ENCODE measurements at places on chromosomes 4 and X.

DNA sequence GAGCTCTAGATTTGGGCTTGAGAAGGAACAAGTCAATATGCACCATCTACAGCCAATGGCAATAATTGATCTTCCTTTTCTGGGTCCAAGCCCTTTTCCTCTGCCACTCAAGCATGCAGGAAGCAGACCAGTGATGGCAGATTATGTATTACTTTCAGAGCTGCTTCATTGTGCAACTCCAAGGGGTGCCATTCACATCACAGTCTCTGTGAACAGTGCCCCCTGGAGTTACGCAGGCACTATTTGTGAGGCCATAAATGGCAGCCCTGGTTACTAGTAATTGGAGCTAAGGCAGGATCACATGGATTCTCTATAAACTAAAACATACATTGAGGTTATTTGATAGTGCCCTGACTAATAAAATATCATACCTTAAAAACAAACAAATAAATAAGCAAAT, 313.4 kb upstream of the SLC7A11 start:
- no peak for DNase-seq

GRCh38 chrX:69556060-69557011, 52.2 kb downstream of the NALF2 start:
- DNase-seq, result no peak

DNA sequence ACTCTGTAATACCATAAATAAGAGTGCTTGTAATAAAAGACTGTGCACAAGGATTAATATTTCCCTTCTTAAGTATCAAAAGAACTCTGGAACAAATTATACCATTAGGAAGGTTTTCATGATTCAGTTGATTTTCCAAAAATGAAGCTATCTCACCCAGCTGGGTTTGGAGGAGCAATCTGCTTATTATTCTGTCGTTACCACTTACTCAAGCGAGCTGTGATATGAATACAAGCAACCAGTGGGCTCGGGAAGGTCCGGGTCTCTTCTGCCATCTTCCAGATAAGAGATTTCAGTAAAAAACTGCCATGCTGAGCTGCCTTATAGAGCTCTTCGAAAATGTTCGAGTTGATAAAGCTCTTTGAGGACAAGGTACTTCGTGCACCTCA, 15.3 kb downstream of the SMIM20 start:
- no peak for DNase-seq

- no peak for DNase-seq
Observed at GRCh38 chr4:186832906-186833305, 109.2 kb upstream of the FAT1 start.

DNA sequence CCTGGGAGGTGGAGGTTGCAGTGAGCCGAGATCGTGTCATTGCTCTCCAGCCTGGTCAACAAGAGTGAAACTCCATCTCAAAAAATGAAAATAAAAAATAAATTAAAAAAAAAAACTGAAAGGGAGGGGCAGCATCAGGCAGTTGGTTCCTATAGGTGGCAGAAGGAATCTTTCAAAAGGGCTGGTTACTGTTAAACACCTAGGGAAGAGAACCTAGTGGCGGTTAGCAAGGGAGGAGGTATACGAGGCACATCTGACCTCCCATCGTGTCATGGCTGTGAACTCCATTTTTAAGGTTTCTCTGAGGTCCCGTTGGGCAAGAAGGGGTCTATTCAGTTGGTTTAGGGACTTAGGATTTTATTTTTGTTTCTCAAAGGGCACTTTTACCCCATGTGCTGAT, 150.1 kb downstream of the SLC7A11 start:
- DNase-seq, result no peak

GRCh38 chr4:98908703-98909262, 20.1 kb downstream of the EIF4E start:
- no peak for DNase-seq

GRCh38 chrX:20414762-20415445, 148.2 kb upstream of the RPS6KA3 start:
- DNase-seq, result no peak

GRCh38 chr4:122583906-122584305, 37.0 kb downstream of the IL21 start:
- no peak for DNase-seq

GRCh38 chr4:78571804-78572203, 20.2 kb downstream of the ANXA3 start:
- no peak for DNase-seq
